ENCODE measurements at places on chromosomes 12 and 14. TPM values are rescaled to one million over a fixed set of nuclear protein-coding genes. Genes with fewer than 3 reads are reported as not detected.

Gene IGFBP6
- 973 TPM for total RNA-seq

Gene TOGARAM1
- 22.1 TPM for total RNA-seq

Gene KLRC2
- total RNA-seq, result not detected

Gene HOXC10
- not detected for total RNA-seq

Gene TBX3
- 66.4 TPM for total RNA-seq

Gene RNASE4
- total RNA-seq, result 20.0 TPM

Gene TMPRSS12
- not detected for total RNA-seq

Gene ALDH6A1
- 38.6 TPM for total RNA-seq

Gene IL26
- total RNA-seq, result not detected

Gene PLEKHG7
- total RNA-seq, result not detected

Gene OR6C3
- not detected for total RNA-seq

Gene PZP
- total RNA-seq, result not detected

Gene C14orf180
- not detected for total RNA-seq

Gene TEX22
- 0.51 TPM for total RNA-seq

Gene TAS2R20
- 2.1 TPM for total RNA-seq

Gene WNT5B
- total RNA-seq, result 40.3 TPM

Gene DHRS4
- 51.9 TPM for total RNA-seq

Gene KRT8
- total RNA-seq, result 1.5 TPM

Gene CCND2
- total RNA-seq, result 37.3 TPM

Gene TAS2R46
- 2.0 TPM for total RNA-seq

Gene TAS2R19
- total RNA-seq, result 5.3 TPM

Gene RD3L
- not detected for total RNA-seq

Gene YEATS4
- total RNA-seq, result 11.3 TPM

Gene GARIN6
- not detected for total RNA-seq

Gene KRT5
- not detected for total RNA-seq

Gene ACSM4
- not detected for total RNA-seq

Gene KCNK10
- not detected for total RNA-seq

Gene ST8SIA1
- 5.9 TPM for total RNA-seq

Gene KRT74
- total RNA-seq, result not detected

Gene CMA1
- total RNA-seq, result not detected

Gene A2M
- total RNA-seq, result 239 TPM

Gene SLC22A17
- 23.1 TPM for total RNA-seq

Gene ADIPOR2
- total RNA-seq, result 46.1 TPM

Gene STX2
- total RNA-seq, result 35.2 TPM

Gene KCNA5
- total RNA-seq, result not detected

Gene E2F7
- 4.6 TPM for total RNA-seq

Gene HOTAIR
- not detected for total RNA-seq

Gene CDH24
- 5.6 TPM for total RNA-seq

Gene DHRS2
- not detected for total RNA-seq

Gene FBRSL1
- 2.1 TPM for total RNA-seq

Gene DTX1
- 0.26 TPM for total RNA-seq

Gene CELA1
- total RNA-seq, result not detected

Gene KLRC1
- not detected for total RNA-seq

Gene INHBE
- total RNA-seq, result 26.4 TPM
